ENCODE measurements at places on chromosomes 3 and 15.

GRCh38 chr15:69679623-69680228 lies 227.1 kb downstream of the RPLP1 start:
- peak; percentile 48 for DNase-seq

DNA sequence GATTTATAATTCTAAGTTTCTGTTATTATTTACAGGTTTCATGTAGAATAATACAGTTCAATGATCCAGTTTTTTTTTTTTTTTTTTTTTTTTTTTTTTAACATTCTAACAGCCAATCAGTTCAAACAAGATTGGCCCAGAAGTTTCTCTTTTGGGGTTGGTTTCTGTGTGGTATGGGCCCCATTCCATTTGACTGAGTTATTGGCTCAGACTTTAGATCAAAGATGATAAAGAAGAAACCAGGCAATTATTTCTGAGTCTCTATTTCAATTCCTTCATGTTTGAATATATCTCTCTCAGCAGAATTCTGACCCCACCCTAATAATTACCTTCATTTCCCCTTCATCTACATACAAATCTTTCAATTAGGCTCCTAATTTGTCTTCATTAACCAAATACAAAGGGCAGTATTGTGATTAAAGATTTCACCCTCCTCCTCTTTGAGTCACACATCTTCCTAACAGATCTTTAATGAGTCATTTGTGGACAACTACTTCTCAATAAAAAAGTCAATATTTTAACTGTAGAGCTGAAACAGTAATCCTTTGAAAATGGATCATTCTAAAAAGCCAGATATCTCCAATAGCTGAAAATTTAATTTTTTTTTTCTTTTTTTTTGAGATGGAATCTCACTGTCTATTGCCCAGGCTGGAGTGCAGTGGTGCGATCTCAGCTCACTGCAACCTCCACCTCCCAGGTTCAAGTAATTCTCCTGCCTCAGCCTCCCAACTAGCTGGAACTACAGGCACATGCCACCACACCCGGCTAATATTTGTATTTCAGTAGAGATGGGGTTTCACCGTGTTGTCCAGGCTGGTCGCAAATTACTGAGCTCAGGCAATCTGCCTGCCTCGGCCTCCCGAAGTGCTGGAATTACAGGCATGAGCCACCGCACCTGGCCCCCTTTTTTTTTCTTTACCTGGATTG lies 878.8 kb downstream of the NAALADL2 start:
- no peak for DNase-seq

DNA sequence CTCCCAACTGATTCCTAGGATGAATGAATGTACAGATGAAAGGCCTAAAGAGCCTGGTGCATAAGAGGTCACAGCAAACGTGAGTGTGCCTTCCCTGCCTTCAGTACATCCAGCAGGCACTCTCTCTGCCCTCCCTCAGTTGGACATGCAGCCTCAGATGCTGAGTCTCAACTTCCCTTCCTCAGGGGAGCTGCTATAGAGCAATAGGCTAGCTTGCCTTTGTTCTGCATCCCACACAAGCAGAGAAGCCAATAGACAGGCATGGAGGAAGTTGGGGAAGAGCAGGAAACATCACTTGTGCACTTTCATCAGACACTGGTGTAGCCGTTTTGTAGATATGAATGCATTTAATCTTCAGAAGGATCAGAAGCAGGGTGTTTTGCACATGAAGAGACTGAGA lies 147.5 kb upstream of the THBS1 start:
- DNase-seq, result no peak

GRCh38 chr3:128698211-128699047 lies 27.6 kb upstream of the RAB7A start:
- DNase-seq, result no peak

DNA sequence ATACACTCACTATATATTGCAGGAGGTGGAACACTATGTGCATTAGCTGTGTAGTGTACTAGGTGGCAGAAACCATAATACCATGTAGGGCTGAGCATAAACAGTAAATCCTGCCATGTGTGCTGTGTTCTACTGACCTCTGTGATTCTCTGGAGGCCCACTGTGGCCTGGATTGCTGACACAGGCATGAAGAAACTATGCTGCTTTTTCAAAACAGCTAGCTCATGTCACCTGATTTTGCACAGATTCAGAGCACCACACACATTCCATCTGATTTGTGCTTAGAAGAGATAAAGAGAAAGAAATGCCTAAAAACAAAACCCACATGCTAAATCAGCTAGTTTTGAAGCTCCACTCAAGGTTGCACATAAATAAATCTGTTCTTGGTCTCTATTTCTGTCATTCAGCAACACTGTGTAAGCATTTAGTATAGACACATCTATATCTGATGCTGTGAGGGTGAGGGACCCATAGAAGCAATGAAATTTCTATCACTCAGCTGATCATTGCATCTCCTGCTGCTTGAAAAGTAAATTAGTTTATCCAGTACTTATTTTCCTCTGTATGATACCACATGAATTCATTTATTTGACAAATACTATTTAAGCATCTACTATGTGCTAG lies 1007.7 kb upstream of the SEMA6D start:
- DNase-seq, result no peak
